EL (cell line): ENCODE measurements at places on chromosomes 3 and 15.

DNA sequence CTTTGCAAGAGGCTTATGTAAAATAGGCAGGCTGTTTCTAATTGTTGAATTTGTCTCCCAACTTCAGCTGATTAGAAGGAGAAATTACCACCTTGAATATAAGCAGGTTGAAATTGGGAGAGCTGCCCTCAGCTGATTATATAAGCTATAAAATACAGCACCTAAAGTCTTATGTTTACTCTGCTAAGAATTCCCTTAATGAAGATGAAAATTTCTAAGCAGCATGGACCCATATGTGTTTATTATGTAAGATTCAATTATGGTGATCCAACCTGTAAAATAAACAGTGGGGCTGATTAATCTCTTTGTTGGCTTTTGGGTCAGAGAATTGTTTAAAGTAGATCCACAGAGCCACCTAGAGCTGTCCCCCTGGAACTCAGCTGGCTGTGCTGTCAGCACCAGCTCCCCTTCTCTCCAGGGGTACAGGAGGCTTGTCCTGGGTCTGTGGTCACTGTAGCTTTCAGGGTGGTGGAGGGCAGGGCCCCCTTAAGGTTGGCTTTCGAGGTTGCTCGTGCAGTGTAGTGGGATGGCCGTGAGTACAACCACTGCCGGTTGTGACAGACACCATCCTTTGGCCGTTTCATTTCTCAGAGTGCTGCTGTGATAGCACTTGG lies 9.5 kb downstream of the SLCO3A1 start:
- DNase-seq, result no peak

- DNase-seq, result no peak
Observed at GRCh38 chr15:74421302-74422245, 12.2 kb downstream of the SEMA7A start.

- DNase-seq, result no peak
Observed at GRCh38 chr3:95341314-95341713, 1278.5 kb downstream of the NSUN3 start.

DNA sequence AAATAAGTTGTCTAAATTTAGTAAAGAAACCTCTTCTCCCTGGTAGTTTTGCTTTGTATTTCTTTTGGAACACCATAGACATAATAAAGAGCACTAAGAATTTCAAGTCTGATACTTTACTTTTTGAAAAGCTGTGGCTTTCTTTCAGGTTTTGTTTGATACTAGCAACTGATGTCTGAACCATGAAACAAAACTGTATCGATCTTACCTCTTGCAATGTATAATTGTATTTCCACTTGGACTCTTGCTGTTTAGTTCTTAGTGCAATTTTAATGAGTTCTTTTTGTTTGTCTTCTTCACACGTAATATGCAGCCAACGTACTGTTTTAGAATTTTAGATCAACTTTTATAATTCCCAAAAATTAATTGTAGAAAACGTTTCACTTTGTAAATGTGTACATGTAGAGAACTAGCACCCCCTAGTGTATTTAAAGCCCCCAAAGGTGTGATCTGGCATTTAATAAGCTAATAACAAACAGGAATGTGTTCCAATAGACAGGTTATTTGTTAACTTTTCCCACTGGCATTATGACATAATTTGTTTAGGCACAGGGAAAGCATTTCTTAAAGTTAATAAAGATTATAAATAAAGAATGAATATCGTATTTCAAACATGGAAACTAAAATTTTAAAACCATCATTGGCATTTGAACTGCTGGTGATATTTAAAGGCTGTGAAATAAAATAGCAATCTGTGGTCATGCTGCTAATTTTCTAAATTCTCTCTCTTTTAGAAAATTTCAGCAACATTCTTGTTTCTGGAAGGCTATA lies 289.1 kb upstream of the DNAJC19 start:
- no peak for DNase-seq
